Activated CD8-positive, alpha-beta memory T cell treated with anti-CD3 and anti-CD28 coated beads, Interleukin-2, amount 10 ng/mL, durations not matched to agents 7 days and 5 days (primary cell): ENCODE measurements at places on chromosomes 12 and 14. TPM values are rescaled to one million over a fixed set of nuclear protein-coding genes. Genes with fewer than 3 reads are reported as not detected.
A peak's percentile ranks its signal among the peaks of the same experiment; 100 is the strongest.

- H3K27ac ChIP-seq: no peak overlapping the region
- no peaks in the 10 kb centered on the region for H3K4me1 ChIP-seq
- H3K36me3 ChIP-seq: no peaks in the 10 kb centered on the region
- DNase-seq: no peak
- no peaks in the 10 kb centered on the region for H3K27me3 ChIP-seq
Observed at GRCh38 chr12:85872497-85873091, 1.5 kb upstream of the NTS start.

DNA sequence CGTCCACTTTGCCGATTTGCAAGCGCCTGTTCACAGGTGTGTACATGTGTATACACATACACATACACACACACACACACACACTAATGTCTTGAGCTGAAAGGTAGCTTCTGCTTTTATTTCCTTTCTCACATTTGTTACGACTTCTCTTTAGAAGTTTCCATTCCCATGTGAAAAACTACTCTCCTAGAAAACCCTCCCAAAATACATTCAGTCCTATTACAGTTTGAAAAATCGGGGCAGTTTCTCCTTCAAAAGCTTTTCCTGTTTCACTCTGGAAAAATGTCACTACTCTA lies 3.9 kb downstream of the BLTP3B start:
- no peak overlapping the region for H3K4me3 ChIP-seq
- no peak overlapping the region for H3K27ac ChIP-seq
- H3K36me3 ChIP-seq: peaks cover 20% of the 10 kb centered on the region
- no peaks in the 10 kb centered on the region for H3K27me3 ChIP-seq

DNA sequence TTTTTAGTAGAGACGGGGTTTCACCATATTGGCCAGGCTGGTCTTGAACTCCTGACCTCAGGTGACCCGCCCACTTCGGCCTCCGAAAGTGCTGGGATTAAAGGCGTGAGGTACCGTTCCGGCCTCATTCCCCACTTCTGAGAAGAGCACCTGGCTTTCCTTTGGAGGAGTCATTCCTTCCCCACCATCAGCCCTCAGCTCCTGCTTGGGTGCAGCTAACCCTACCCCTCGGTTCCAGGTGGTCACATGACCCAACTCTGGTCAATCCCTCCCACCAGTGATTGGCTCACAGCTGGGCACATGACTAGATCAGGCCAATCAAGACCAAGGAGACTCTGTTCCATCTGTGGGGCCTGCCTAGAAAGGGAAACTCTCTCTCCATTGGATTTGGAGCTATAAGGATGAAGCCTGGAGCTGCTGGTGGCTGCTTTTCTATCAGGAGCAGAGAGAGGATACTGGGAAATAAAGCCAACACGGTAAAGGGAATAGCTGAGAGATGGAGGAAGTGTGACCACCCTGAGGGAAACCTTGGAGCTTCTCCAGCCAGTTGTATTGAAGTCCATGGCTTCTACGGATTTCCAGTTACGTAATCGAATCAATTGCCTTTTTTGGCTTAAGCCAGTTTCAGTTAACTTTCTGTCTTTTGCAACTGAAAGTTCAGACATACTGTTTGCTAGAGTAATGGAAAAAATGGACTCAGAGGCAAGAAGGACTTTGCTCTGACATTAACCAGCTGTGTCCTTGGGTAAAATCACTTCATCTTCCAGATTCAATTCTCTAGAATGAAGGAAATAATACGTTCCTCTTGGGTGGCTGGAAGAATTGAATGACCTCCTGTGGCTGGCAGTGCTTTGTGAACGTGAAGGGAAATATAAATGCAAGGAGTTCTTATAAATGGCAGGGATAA lies 19.7 kb upstream of the IFT81 start:
- H3K4me1 ChIP-seq: peaks cover 11% of the 10 kb centered on the region
- DNase-seq: no peak
- no peaks in the 10 kb centered on the region for H3K36me3 ChIP-seq
- H3K27ac ChIP-seq: no peak overlapping the region
- peaks cover 13% of the 10 kb centered on the region for H3K27me3 ChIP-seq
- no peak overlapping the region for H3K4me3 ChIP-seq

The DPY19L2 gene
- 5.2 TPM for total RNA-seq

GRCh38 chr12:77625441-77625840 lies 205.3 kb upstream of the NAV3 start:
- H3K36me3 ChIP-seq: no peaks in the 10 kb centered on the region
- no peaks in the 10 kb centered on the region for H3K27me3 ChIP-seq
- H3K4me1 ChIP-seq: no peaks in the 10 kb centered on the region
- H3K4me3 ChIP-seq: no peak overlapping the region
- no peak for DNase-seq

The PLCZ1 gene
- total RNA-seq: not detected

DNA sequence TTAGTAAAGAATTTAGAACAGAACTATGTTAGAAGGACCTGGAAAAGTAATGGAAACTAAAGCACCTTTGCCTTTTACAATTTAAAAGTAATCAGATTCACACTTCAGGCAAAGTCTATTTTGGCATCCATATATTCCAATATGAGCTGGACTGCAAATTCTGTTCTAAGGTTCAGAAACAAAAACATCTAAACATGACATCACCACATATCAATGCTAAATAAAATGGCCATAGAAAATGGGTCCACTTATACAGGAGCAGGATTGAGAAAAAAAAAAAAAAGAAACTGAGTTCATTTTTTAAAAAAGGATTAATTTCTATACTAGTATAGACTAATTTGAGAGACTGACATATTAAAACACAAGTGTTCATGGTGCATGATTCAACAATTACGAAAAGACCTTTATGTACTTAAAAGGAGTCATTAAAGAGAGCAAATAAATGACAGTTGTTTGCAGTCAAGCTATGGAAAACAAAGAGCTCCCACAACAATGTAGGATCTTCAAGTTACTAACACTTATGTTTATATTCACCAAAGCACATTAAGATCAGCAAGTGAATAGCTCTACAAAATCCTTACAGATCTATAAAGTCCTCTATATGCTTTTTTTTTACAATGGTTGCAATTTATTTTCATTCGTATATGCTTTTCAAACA lies 45.7 kb downstream of the DICER1 start:
- no peak overlapping the region for H3K27ac ChIP-seq
- H3K36me3 ChIP-seq: peaks cover 52% of the 10 kb centered on the region
- H3K4me1 ChIP-seq: no peaks in the 10 kb centered on the region
- DNase-seq: no peak

The TAS2R20 gene
- 1.5 TPM for total RNA-seq

The GPR65 gene
- 17.2 TPM for total RNA-seq

DNA sequence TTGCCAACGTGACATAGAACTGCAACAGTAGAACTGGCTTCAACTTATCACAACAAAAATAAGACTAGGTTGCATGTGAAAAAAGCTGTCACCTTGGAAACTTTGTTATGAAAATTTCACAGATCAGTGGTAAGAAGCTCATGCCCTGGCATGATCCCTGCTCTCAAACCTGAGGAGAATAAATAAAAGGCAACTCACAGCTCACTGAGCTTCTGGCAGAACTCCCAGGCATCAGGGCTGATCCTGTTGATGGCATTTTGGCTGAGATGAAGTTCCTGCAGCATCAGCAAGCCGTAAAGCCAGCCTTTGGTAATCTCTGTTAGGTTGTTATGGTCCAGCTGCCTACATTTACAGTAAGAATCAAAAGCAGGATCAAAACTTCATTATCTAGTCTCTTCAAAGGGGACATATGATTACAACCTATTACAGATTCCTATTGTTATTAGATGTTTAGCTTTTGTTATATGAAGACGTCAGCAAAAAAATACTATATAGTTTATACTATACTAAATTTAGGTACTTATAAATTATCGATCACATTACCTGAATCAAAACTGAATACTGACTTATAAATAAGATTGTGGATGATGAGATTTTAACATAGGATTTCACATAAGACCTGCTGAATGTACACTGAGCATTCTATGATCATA lies 32.0 kb downstream of the LRIG3 start:
- H3K4me3 ChIP-seq: no peak overlapping the region
- no peaks in the 10 kb centered on the region for H3K4me1 ChIP-seq
- no peaks in the 10 kb centered on the region for H3K27me3 ChIP-seq
- no peak overlapping the region for H3K27ac ChIP-seq
- no peaks in the 10 kb centered on the region for H3K36me3 ChIP-seq

DNA sequence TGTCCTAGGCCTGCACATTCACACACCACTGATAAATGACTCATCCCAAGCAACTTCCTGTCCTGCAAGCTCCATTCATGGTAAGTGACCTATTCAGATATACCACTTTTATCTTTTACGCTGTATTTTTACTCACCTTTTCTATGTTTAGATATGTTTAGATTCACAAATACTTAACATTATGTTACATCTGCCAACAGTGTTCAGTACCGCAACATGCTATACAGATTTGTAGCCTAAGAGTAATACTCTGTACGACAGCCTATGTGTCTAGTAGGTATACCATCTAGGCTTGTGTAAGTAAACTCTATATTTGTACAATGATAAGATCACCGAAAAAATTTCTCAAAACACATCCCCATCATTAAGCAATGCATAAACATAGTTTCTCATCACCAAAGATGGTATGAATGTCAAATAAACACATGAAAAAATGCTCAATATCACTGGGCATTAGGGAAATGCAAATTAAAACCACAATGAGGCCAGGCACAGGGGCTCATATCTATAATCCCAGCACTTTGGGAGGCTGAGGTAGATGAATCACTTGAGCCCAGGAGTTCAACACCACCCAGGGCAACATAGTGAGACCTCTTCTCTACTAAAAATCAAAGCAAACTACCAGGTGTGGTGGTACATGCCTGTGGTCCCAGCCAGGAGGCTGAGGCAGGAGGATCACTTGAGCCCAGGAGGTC lies 20.7 kb downstream of the ATXN2 start:
- DNase-seq: no peak
- H3K36me3 ChIP-seq: peaks cover 5% of the 10 kb centered on the region
- H3K4me1 ChIP-seq: peaks cover 11% of the 10 kb centered on the region
- no peak overlapping the region for H3K4me3 ChIP-seq
- H3K27me3 ChIP-seq: no peaks in the 10 kb centered on the region
- peak overlapping the region; percentile 12 for H3K27ac ChIP-seq

DNA sequence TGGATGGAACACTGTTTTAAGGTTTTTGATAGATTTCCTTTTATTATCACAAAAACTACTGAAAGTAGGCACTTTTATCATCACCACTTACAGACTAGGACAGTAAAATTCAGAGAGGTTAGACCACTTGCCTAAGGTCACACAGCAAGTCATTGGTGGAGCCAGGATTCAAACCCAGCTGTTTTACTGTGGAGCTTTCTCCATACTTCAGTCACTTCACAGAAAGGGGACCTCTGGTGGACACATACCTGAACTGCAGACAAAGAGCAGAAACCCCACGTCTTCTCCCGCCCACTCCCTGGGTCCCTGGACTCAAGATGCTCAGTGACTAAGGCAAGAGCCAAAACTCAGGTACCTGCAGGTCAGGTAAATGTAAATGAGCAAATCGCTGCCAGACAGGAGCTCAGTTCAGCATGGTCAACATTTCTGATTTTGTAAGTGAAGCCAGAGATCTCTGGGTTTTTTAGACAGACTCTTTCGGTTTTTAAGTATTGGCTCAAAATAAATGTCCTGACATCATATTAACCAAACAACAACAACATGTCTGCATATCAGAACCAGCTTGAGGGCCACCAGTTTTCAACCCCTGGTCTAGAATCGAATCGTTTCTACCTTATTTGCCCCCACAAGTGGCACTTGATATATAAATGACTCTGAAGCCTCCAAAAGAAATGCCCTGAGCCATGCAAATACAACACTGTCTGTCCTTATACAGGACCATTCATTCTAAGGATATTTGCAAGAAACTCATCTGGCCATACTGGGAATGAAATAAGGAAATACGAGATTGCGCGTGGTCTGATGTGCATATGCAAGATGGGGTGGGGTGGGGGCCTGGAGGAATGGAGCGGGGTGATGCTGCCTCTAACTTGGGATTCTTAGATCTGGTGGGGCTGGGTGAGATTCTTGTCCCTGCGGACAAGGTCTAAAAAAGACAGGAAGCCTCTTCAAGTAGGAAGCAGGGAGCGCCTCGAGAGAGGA lies 110.9 kb downstream of the KSR2 start:
- no peaks in the 10 kb centered on the region for H3K4me1 ChIP-seq
- H3K36me3 ChIP-seq: no peaks in the 10 kb centered on the region
- no peaks in the 10 kb centered on the region for H3K27me3 ChIP-seq
- DNase-seq: peak; percentile 67
- H3K27ac ChIP-seq: no peak overlapping the region
- H3K4me3 ChIP-seq: no peak overlapping the region

DNA sequence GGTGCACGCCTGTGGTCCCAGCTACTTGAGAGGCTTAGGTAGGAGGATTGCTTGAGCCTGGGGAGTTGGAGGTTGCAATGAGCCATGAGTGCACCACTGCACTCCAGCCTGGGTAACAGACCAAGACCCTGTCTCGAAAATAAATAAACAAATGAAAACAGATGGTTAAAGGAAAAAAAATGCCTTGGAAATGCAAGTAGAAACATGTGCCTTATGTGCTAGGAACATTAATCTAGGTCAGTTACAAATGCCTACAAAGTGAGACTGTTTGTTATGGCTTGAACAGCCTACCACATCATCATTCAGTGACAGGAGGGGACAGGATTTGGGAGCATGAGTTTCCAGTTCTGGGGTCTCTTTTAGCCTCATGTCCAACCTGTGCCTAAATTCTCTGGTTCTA lies 52.4 kb upstream of the BCAT1 start:
- H3K4me1 ChIP-seq: peaks cover 12% of the 10 kb centered on the region
- H3K4me3 ChIP-seq: no peak overlapping the region
- DNase-seq: no peak
- no peaks in the 10 kb centered on the region for H3K27me3 ChIP-seq
- no peak overlapping the region for H3K27ac ChIP-seq

- no peaks in the 10 kb centered on the region for H3K36me3 ChIP-seq
- H3K4me3 ChIP-seq: no peak overlapping the region
- no peaks in the 10 kb centered on the region for H3K4me1 ChIP-seq
- DNase-seq: no peak
- peaks cover 13% of the 10 kb centered on the region for H3K27me3 ChIP-seq
- no peak overlapping the region for H3K27ac ChIP-seq
Observed at GRCh38 chr12:66247741-66248140, 54.6 kb upstream of the HELB start.

DNA sequence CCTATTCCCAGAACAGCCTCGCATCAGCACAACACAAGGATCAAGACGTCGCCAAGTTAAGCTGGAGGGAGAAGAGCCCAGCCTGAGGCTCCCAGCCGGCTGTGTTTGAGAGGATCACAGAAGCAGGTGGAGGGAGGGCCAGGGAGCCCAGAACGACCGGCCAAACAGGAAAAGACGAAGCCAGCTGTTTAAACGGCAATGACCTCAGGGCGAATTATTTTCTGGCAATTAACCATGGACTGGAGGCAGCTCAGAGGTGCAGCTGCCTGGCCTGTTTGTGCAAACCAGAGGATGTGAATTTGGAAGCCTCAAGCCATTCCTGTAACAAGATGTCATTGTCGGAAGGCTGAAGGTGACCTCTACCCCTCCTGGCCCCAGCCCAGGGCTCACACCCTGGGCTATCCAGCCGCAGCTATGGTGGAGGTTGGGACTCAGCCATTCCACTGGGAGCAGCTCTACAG lies 175.8 kb upstream of the PRMT8 start:
- H3K27ac ChIP-seq: no peak overlapping the region
- H3K36me3 ChIP-seq: no peaks in the 10 kb centered on the region
- DNase-seq: no peak
- H3K4me3 ChIP-seq: no peak overlapping the region
